ENCODE measurements at places on chromosomes 2 and 18. TPM values are rescaled to one million over a fixed set of nuclear protein-coding genes. Genes with fewer than 3 reads are reported as not detected.

The ZBTB14 gene
- 51.2 TPM for total RNA-seq

The MYL1 gene
- not detected for total RNA-seq

The MATN3 gene
- not detected for total RNA-seq

The STK39 gene
- total RNA-seq: 27.3 TPM

DNA sequence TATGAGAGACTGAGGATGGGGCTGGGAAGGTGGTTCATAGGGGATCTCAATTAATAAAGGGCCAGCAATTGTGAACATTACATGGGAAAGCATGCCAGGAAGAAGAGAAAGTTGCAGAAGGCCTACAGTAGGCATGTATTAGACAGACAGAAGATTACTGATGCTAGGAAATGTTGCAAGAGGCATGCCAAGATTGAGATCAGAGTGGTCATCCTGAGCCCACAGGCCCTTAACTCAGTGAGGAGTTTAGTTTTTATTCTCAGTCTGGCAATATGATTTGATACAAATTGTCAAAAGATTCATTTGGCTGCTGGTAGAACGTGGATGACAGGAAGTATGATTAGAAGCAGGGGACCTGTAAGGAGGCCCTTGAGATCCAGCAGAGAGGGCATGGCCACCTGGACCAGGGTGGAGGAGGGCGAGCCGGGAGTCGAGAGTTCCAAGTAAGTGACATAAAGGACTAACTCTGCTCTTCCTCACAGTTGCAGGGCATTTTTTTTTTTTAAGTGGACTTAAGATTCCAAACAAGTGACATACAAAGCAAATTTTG lies 54.9 kb downstream of the EPHA4 start:
- H3K4me1 ChIP-seq: peaks cover 71% of the 10 kb centered on the region
- no peak overlapping the region for H3K4me3 ChIP-seq
- H3K27ac ChIP-seq: peak overlapping the region; percentile 80
- no peak for DNase-seq

DNA sequence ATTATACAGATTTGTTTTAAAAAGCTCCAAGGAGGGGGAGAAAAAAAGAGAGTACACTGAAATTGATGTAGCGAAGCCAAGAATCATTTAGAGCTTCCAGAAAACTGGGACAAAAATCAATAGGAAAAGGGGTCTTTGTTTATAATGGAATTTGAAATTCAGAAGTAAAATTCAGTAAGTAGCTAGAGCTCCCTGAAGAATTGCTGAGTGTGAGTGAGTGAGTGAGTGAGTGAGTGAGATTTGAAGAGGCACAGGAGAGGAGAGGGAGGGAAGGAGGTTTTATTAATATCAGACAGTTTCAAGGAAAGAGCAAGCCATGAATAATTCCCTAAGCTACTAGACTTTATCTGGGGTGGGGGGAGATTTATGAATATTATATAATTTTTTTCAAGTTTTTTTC lies 60.7 kb upstream of the ARHGAP28 start:
- H3K27me3 ChIP-seq: no peaks in the 10 kb centered on the region
- no peaks in the 10 kb centered on the region for H3K36me3 ChIP-seq
- no peak overlapping the region for H3K4me3 ChIP-seq
- H3K27ac ChIP-seq: no peak overlapping the region
- DNase-seq: no peak
- H3K4me1 ChIP-seq: no peaks in the 10 kb centered on the region

DNA sequence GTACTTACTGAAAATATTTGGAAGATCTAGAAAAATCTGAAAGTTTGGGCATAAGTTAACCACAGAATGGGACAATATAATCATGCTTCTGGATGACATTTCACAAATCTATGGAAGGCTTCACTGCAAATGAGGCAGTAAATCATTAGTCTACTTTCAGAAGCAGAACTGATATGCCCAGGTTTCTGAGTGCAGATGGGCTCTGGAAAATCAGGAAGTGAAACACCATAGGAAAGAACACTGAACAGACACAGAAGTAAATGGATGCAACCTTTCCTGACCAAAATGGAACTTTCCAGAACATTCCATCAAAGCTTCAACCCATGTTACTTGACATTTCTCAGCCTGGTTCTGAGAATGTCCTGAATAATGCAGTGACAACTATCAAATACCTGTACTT lies 55.1 kb downstream of the KCNG3 start:
- no peak for DNase-seq
- peaks cover 12% of the 10 kb centered on the region for H3K27me3 ChIP-seq
- H3K27ac ChIP-seq: no peak overlapping the region
- H3K4me3 ChIP-seq: no peak overlapping the region

DNA sequence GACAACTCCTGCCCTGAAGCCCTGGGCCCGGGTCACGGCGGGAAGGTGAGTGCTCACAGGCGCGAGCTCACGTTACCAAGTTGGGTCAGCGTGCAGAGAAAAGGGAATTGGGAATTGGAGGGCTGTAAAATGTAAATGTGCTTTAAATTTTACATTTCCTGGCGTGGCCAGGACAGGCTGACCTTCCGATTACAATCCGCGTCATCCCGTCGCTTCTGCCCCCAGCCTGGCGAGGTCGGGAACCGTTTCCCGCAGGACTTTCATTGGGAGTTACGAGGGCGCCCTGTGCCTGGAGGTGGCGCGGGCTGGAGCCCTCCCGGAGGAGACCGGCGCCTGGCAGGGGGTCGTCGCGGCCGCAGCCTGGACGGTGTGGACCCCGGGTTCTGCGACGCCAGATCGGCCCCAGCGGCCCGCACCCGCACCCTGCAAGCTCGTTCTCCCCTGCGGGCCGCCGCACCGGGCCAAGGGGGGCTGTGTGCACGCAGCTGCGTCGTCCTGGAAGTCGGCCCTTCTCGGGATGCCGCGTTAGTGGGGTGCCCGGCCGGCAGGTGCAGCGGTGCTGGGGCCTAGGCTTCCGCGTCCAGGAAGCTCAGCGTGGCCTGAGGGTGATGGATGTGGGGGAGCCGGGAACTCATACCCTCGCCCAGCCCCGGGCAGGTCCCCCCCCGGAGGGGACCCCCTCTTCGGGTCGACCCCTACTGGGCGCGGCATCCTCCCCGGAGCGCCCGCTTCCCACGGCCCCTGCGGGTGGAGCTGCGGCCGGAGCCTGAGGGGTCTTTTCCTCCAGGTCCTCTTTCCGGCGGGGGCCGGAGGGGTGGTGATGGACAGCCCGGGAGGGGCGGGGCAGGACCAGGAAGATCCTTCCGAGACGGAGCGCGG lies 63.9 kb downstream of the LRRFIP1 start:
- no peak for DNase-seq
- H3K4me1 ChIP-seq: peaks cover 76% of the 10 kb centered on the region
- no peaks in the 10 kb centered on the region for H3K27me3 ChIP-seq
- peak overlapping the region; percentile 90 for H3K27ac ChIP-seq

GRCh38 chr2:29223851-29224692 lies 108.9 kb downstream of the CLIP4 start:
- DNase-seq: no peak
- H3K27ac ChIP-seq: no peak overlapping the region
- no peaks in the 10 kb centered on the region for H3K27me3 ChIP-seq

DNA sequence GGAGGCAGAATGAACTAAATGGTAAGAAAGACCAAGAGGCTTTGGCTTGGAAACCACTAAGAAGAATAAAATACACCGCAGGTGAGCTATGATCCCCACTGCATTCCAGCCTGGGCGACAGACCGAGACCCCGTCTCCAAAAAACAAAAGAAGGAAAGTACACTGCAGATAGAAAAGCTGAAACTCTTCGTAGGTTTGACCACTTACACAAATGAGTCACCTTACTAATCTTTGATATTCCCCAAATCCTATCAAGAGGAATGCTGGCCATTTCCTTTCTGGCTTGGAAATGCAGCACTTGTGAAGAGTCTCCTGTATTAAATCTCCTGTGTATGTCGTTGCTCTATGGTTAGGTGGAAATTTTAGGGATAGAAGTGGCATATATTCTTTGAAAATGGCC lies 108.8 kb downstream of the MTCL1 start:
- H3K4me1 ChIP-seq: no peaks in the 10 kb centered on the region
- H3K27ac ChIP-seq: no peak overlapping the region

GRCh38 chr2:138652378-138652777 lies 127.8 kb downstream of the NXPH2 start:
- H3K27ac ChIP-seq: no peak overlapping the region
- no peak for DNase-seq

DNA sequence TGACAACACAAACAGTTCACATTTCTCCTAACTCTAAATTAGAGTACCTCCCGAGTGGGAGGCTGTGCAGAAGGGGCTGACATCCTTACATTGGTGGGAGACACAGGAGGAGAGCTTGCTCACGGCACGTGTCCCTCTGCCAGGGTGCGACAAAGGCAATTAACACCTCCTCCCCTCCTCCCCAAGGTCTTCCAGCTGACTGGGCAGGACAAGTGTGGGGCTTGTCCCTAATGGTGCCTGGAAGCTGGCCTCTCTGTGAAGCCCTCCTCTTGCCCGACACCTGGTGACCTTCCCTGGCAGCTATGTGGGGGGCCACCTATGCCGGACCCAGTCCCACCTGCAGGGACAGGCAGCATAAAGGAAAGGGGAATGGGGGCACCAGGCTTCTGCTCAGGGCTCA lies 57.0 kb downstream of the FAM168B start:
- DNase-seq: no peak
- no peak overlapping the region for H3K27ac ChIP-seq
- H3K4me1 ChIP-seq: peaks cover 30% of the 10 kb centered on the region
- H3K36me3 ChIP-seq: no peaks in the 10 kb centered on the region
- no peaks in the 10 kb centered on the region for H3K27me3 ChIP-seq
- H3K4me3 ChIP-seq: no peak overlapping the region

DNA sequence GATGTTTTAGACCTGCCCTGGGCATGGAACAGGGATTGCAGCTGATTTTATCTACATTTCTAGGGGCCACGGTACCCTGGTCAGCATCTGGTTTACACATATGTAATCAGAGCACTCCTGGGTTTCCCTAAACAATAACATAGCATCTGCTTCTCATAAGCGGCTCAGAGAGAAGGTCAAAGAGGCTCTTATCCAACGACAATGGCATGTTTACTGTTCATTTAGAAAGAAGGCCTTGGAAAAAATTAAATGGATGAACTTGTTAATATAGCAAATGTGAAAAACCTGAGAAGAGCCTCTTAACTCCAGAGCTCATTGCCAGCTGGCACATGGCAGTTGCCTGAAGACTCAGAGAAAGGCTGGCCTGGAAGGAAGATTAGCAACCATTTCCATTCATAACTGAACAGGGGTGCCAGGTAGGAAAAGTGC lies 202.8 kb upstream of the THUMPD2 start:
- H3K4me3 ChIP-seq: no peak overlapping the region
- H3K4me1 ChIP-seq: no peaks in the 10 kb centered on the region
- no peak for DNase-seq
- H3K27ac ChIP-seq: no peak overlapping the region

DNA sequence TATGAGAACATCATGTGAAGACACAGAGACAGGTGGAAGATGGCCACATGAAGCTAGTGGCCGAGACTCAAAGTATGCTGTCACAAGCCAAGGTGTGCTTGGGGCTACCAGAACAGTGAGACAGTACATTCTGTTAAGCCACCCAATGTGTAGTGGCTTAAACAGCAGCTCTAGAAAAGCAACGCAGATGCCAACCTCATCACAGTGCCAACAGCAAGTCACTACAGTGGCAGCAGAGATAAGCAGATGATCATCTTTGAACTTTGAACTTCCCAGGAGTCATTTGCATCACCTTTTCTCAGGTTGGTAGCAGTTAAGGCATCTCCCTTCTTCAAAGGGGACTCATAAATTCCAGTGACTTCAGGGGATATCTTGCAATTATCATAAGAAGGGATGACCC lies 394.4 kb downstream of the LRP1B start:
- DNase-seq: no peak
- no peak overlapping the region for H3K4me3 ChIP-seq
- no peaks in the 10 kb centered on the region for H3K4me1 ChIP-seq
- H3K36me3 ChIP-seq: no peaks in the 10 kb centered on the region
- no peaks in the 10 kb centered on the region for H3K27me3 ChIP-seq

DNA sequence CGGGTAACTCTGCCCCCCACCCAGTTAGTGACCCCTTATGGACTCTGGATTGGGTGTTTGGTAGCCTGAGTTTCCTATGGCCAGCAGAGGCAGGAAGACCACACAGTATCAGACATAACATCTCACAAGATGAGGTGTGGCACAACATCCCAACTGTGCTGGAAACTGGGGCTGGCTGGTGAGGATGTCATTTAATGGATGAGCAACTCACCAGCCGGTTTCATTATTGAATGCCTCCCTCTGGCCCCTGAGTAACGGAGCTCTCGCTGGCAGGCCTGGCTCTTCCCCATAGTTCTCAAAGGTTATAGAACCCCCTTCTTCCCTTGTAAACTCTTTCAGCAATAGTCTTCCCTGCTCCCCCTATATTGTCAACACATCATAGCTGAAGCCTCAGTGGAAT lies 195.0 kb downstream of the BCL11A start:
- DNase-seq: no peak
- H3K4me1 ChIP-seq: no peaks in the 10 kb centered on the region
- no peak overlapping the region for H3K27ac ChIP-seq
- H3K36me3 ChIP-seq: no peaks in the 10 kb centered on the region

DNA sequence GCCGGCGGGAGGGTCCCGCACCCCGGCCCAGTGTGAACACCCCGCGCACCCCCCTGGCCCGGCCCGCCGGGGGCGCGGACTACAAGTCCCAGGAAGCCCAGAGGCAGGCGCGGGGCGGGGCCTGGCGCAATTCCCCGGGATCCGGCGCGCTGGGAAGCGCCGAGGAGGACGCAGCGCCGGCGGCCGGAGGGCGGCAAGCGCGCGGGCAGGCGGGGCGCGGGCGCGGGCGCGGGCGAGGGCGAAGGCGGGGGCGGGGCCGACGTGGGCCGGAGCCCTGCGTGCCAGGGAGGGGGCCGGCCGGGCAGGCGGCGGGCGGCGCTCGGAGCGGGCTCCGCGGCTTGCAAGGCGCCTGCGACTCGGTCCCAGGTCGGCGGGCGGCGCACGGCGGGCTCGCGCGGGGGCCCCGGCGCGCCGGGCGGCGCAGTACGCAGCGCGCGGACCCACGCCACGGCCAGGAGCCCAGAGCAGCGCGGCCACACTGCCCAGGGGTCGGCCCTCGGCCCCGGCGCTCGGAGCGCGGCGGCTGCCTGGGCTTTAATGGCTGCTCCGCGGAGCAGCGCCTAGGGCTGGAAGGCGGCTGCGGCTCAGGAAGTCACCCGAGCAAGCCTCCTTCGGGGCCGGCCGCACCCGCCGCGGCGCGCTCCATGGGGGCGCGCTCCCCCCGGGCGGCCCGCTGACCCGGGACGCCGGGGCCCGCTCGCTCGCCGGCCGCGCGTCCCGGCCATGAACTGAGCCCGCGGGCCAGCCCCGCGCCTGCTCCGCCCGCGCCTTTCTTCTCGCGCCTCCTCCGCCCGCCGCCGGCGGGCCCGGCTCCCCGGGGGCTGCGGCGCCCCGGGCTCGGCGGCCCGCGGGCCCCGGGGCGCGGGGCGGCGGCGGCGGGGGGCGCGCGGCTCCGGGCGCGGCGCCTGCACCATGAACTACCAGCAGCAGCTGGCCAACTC lies at the start of gene AGAP1:
Gene AGAP1, plus strand, starts transcription at position 269 of the 941 bp plus-strand sequence.
- H3K27ac ChIP-seq: no peak within 1 kb of the TSS
- no peaks in the 10 kb centered on the region for H3K27me3 ChIP-seq
- no peaks in the 10 kb centered on the region for H3K36me3 ChIP-seq
- no peaks in the 10 kb centered on the region for H3K4me1 ChIP-seq
- no peak within 1 kb of the TSS for H3K4me3 ChIP-seq
- DNase-seq: no peak

GRCh38 chr2:20563833-20564232 lies 87.1 kb downstream of the HS1BP3 start:
- peaks cover 3% of the 10 kb centered on the region for H3K27me3 ChIP-seq
- no peak overlapping the region for H3K27ac ChIP-seq
- H3K4me1 ChIP-seq: no peaks in the 10 kb centered on the region
- DNase-seq: no peak
- no peak overlapping the region for H3K4me3 ChIP-seq
